ENCODE measurements at places on chromosomes 3 and 15. TPM values are rescaled to one million over a fixed set of nuclear protein-coding genes. Genes with fewer than 3 reads are reported as not detected.

NR2F2 gene
- polyA plus RNA-seq, result 66.5 TPM

POPDC2 gene
- polyA plus RNA-seq, result 0.26 TPM

SETMAR gene
- 12.3 TPM for polyA plus RNA-seq

PRTG gene
- polyA plus RNA-seq, result 0.90 TPM

ASB14 gene
- polyA plus RNA-seq, result not detected
